NCI-H345 (cell line): ENCODE measurements at places on chromosomes 6 and 20.

DNA sequence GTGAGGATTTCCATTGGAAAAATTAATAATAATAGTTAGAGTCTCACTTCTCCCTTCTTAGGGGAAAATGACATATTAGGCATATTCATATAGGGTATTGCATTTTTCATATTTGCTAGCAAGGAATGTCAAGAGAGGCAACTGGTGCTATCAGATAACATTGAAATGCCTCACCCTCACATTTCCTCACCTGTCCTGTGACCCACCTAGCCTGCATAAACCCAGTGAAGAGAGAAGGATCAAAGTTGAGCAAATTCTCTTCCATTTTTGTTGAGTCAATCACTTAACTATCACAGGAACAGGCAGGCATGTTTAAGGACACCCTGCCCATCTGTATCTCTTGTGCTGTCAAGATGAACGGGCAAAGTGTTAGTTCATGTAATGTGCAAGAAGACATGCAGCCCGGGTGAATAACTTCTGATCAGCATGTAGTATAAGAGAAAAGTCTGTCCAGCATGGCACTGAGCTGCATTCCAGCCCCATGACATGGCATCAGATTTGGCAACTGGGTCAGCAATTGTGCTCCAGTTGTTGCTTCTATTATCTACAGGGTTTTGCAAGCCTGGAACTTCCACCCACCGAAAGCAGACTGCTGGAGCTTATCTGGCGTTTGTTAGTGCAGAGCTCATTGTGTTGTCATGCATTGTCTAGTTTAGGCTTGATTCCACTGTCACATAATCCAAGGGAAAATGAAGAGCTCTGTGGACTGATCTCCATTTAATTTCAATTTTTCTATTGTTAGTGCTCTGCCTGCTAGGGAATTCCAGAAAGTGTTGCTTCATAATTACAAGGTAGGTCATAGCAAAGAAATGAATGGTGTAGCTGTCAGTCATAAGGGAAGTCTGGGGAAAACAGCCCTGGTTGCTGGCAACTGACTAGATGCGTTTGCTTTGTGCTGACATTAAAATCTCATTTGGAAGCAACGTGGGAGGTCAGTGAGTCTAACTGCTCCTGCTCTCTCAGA lies 138.4 kb upstream of the TNFAIP3 start:
- DNase-seq = no peak

DNA sequence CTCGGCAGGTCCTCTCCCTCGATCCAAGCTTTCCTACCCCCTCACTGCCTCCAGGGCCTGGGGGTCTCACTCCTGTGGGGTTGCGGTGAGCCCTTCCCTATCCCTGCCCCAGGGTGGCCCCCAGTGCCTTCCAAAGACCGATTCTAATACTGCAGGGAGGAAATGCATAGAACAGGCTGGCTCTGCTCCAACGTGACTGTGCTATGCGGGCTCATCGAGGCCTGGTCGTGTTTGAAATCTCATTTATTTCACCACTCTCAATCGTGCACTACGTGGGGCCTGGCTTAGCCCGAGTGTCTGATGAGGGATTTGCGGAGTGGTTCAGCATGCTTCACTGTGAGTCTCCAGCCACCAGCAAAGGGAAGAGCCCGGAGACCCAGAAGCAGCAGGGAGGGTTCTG lies 60.9 kb downstream of the CDH4 start:
- DNase-seq = no peak

DNA sequence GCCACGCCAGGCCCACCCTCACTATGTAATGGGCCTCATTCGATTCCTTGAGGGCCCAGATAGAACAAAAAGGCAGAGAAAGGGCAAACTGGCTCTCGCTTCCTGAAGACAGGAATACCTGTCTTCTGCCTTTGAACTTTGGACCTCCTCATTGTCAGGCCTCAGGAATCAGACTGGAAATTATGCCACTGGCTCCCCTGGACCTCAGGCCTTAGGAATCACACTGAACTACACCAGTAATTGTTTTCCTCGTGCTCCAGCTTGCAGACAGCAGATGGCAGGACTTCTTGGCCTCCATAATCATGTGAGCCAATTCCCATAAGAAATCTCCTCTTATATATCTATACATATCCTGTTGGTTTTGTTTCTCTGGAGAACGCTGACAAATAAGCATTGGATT lies 258.6 kb upstream of the KCNG1 start:
- no peak for DNase-seq

- no peak for DNase-seq
Observed at GRCh38 chr20:62495749-62496567, 20.2 kb upstream of the GATA5 start.

- DNase-seq = no peak
Observed at GRCh38 chr6:140979642-140980091, 1153.1 kb upstream of the GJE1 start.

DNA sequence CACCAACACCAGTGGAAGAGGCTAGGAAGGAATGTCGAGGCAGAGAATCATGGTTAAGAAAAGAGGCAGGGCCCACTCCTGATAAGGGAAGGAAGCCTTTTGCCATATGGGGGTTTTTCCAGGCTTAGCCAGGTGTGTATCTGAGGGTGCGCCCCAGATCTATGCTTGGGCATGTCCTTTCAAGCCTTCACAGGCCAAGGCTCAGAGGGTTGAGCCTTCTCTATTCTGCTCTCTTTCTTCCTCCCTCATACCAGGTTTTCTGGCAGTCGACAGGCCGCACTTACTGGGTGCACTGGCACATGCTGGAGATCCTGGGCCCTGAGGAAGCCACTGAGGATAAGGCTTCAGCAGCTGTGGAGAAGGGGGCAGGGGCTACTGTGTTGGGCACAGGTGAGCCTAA lies 4.7 kb downstream of the CUL9 start:
- no peak for DNase-seq

DNA sequence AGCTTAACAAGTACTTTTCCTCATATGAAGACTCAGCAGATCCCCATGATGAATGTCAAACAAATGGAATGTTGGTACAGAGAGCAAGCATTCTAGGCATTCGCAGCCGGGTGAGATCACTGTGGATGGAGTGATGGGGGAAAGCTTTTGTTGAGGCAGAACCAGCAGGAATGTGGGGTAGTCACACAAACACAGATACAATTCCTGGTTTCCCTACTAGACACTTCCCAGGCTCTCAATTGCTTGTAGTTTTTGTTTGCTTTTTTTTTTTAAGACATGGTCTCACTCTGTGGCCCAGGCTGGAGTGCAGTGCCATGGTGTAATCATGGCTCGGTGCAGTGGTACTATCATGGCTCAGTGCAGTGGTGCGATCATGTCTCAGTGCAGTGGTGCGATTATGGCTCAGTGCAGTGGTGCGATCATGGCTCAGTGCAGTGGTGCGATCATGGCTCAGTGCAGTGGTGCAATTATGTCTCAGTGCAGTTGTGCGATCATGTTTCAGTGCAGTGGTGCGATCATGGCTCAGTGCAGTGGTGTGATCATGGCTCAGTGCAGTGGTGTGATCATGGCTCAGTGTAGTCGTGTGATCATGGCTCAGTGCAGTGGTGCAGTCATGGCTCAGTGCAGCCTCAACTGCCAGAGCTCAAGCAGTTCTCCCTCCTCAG lies 15.4 kb upstream of the IER3 start:
- DNase-seq = no peak

DNA sequence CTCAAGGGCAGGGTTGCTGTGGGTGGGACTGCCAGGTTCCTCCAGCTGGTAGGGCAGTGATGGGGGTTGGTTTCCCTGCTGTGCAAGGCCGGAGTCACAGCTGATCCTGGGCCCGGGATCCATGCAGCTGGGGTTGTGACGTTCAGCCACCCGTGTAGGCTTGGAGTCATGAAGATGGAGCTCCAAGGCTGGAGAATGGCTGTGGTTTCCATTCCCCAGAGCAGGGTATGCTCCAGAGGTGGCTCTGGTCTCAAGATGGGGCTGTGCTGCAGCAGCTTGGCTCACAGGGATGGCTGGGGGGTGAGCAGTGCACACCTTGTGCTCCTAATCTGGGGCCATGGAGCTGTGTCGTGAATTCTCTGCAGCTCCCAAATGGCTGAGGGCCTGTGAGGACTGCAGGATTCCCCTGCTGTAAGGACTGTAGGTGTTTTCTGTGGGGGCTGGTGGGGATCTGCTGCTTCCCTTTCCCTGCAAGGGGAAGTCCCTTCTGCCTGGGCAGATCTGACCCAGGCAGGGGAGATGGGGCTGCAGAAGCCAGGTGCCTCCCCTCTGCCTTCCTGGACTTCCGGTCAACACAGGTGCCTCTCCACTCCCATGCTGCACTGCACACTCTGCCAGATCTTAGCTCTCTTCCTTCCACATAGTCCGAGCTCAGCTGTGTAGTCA lies 15.9 kb downstream of the KIF25 start:
- no peak for DNase-seq

DNA sequence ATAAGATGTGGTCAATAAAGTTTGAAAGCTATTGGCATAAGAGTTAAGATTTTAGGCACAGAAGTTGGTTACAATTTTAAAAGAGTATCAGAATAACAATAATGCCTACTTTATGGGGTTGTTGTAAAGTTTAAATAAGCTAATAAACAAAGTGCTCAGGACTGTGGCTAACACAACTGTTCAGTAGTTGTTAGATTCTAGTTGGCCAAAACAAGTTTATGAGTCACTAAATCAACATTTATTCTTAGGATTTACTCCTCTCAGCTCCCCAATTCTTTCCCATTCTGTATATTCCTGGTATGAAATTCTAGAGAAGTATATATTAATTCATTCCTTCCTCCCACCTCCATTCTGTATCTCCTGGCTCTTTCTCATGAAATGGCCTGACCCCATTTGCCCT lies 14.5 kb downstream of the RMND1 start:
- no peak for DNase-seq

GRCh38 chr6:79028641-79029314 lies 49.3 kb downstream of the PHIP start:
- no peak for DNase-seq

DNA sequence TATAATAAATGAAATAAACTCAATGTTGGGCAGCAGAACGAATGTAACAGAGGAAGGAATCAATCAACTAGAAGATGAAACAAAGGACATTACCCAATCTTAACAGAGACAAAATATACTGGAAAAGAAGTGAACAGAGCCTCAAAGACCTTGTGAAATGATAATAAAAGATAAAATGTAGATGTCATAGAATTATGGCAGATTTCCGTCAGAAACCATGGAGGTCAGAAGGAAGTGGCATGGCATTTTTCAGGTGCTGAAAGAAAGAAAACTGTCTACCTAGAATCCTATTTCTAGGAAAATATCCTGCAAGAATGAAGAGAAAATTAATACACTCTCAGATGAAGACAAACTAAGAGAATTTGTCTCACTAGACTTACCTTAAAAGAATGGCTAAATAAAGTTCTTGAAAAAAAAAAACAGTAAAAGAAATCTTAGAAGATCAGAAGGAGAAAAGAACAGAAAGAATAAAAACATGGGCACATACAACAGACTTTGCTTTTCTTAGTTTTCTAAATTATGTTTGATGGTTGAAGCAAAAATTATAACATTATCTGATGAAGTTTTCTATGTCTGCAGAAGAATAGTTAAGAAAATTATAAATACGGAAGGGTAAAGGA lies 23.4 kb upstream of the ZBTB2 start:
- no peak for DNase-seq

- peak; percentile 64 for DNase-seq
Observed at GRCh38 chr6:91539456-91539855, 952.6 kb upstream of the MAP3K7 start.

DNA sequence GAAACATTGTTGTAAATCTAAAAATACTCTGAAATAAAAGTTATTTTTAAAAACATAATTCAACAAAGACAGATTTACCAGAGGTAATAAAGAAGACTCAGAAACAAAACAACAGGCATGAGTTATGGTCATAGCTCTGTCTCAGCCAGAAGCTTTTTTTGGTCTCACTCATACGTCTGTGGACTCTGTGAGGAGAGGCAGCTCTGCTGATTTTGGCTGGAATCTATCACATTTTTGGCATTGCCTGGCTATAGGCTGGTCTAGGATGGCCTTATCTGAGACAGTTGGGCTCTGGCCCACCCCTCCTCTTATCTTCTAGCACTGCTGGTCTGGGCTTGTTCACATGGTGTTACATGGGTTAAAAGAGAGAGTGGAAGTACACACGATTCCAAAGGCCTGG lies 514.0 kb upstream of the BTBD3 start:
- no peak for DNase-seq

DNA sequence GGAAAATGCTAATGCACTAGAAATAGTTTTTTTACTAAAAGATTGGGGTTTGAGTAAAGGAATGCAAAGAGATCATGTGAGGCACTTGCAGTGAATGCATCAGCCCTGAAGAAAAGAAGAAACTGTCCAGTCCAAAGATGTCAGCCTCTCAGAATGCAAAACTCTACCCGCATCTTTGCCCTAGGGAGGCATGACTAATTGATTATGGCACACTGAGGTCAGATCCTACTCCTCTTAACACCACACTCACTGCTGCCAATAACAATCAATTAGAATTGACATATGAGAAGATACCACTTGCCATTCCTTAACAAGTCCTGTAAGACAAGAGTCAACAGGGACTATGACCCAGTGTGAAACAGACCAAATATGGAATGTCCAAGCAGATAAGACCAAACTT lies 262.3 kb upstream of the PLN start:
- DNase-seq = no peak

- DNase-seq = no peak
Observed at GRCh38 chr6:36757206-36757605, 59.6 kb downstream of the RAB44 start.

DNA sequence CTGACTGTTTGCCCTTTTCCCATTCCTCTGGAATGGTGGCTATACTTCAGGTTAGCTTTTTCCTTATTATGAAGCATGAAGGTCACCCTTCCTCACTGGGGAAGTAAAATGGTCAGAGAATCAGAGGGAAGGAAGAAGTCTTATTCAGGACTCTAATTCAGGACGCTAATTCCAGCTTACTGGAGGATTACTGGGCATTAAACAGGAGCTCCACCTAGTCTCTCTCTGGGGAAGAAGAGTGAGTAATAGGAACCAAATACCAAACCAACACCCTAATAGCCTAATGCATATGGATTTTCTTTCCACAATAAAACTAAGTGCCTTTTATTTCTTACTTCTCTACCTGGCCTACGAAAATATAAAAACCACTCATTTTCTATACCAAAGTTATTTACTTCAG lies 10.1 kb downstream of the CRISP1 start:
- no peak for DNase-seq

DNA sequence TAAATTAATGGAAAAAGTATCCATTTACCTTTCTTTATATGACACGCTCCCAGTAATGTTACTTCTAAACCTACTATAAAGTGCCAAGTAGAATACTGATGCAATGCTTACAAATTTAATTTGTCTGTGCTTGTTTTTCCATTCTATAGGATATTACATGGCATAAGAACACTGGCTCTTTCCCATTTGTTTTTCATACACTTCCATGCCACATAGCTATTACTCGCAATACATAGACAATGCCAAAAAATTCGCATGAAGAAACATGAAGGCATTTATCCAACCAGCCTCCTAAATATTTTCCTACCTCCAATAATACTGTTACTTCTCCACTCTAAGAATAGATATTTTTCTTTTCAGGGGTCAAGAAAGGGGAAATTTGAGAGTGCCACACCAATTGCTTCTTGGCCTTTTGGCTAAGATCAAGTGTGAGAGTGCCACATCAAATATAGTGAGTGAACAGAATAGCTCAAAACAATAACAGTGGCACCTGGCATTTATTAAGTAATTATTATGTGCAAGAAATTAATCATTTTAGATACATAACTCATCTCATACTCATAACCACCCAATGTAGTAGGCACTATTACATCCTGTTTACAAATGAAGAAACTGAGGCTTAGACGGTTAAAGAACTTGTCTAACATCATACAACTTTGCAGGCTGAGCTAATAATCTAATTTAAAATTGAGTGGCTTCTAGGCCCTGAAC lies 845 bp upstream of the DST start:
- no peak for DNase-seq

GRCh38 chr6:133608620-133609019 lies 280.3 kb upstream of the TCF21 start:
- DNase-seq = no peak
